ENCODE measurements at places on chromosomes 2 and 18. TPM values are rescaled to one million over a fixed set of nuclear protein-coding genes. Genes with fewer than 3 reads are reported as not detected.
A peak's percentile ranks its signal among the peaks of the same experiment; 100 is the strongest.

DNA sequence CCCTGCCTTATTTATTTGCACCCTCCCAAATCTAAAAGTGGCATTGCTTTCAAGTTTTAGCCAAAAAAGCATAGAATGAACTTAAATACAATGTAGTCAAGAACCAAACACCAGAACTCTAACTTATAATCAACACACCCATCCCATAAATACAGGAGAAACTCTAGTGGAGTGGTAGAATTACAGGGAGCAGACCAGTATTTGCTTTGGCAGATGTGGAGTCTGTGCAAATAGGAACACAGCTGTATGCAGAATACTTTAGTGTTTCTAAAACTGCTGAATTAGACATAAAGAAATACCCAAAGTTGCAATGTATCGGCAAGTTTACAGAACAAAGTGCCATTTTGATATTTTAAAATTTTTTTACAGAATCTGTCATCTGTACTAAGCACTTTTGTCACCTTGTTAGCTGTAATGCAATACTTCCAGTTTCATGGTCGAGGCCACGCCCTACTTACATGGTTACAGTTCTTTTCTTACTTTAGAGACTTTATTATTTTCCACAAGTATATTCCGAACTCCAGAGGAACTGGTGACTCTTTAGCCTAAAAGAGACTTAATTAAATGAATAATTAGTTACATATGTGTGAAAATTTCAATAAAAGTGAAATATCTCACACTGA, 23.7 kb upstream of the COL5A2 start:
- DNase-seq, result no peak

BBS5 gene
- 14.3 TPM for polyA plus RNA-seq

GRCh38 chr2:3867469-3867868, 164.1 kb downstream of the DCDC2C start:
- no peak for DNase-seq

GRCh38 chr2:191970867-191971266, 124.0 kb upstream of the CAVIN2 start:
- no peak for DNase-seq

DNA sequence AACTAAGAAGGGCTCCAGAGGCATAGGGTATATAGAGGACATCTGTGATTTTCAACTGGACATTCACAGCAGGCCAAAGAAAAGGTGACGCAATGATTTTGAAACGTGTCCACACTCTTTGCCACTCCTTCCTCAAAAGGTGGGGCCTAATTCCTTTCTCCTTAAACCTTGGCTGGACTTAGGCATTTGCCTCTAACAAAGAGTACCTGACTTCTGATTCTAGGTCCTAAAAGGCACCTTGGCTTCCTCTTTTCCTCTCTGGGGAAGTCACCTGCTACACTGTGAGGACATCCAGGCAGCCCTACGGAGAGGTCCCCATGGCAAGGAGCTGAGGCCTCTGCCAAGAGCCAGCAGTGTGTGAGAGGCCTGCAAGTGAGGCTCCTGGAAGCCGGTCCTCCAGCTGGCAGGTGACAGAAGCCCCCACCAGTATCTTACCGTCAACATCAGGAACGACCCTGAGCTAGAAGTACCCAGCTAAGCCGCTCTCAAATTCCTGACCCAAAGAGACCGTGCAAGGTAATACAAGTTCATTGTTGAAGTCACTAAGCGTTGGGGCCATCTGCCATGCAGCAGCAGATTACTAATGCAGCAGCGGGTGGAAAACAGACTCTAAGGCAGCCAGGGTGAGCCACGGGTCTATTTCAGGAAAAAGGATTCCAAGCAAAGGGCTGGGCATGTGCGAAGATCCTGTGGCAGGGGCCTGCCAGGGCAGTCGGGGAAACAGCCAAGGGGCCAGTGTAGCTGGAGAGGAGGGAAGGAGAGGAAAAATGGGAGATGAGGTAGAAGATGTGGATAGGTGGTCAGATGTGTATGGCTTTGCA, 7.4 kb upstream of the HES6 start:
- DNase-seq, result no peak

SDC1 gene
- polyA plus RNA-seq, result 82.5 TPM

- no peak for DNase-seq
These were observed 25.6 kb upstream of the DNMT3A start for GRCh38 chr2:25367296-25367695.

DNA sequence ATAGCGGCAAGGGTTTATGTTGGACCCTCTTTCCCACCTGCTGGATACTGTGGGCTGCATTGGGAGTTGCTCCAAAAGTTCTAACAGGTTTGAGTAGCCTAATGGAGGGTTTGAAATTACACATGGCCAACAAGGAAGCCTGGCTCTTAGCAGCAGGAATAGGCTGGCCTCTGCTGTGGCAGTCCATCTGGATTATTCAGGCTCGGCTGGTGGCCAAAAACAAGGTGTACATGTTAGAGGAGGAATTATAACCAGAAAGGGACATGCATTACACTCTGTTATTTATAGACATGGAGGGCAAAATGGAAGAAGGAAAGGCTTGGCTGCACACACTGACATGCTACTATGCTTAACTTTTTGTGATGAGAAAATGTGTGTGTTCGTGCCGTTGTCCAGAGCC, 61.1 kb upstream of the NRXN1 start:
- no peak for DNase-seq

GRCh38 chr18:42549596-42549995, 565.9 kb downstream of the RIT2 start:
- DNase-seq, result no peak

- DNase-seq, result no peak
These were observed 435 bp downstream of the ZNF532 start for GRCh38 chr18:58865033-58865590.

GRCh38 chr2:234796045-234796591, 155.7 kb upstream of the SH3BP4 start:
- DNase-seq, result no peak

NCKAP5 gene
- 15.9 TPM for polyA plus RNA-seq

DNA sequence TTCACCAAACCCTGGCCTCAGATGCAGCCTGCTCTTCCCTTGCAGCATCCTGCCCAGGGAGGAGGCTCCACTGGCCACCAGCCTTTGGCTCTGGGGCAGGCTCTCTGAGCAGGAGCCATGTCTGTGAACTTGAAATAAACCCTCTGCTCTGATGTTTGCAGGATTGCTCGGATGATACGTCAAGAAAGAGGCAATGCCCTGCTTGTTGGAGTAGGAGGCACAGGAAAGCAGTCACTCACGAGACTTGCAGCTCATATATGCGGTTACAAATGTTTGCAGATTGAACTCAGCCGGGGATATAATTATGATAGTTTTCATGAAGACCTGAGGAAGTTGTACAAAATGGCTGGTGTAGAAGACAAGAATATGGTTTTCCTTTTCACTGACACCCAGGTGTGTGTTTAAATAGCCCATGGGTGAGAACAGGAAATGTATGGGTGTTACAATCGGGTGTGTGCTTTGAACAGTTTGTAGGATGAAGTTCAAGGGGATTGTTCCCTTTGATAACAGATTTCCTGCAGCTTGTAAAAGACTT, 177.9 kb downstream of the DNAH6 start:
- no peak for DNase-seq

- peak; percentile 80 for DNase-seq
These were observed 796 bp downstream of the MYO1B start for GRCh38 chr2:191245869-191246531.

- DNase-seq, result no peak
These were observed 64.9 kb downstream of the LNPK start for GRCh38 chr2:175937216-175937615.

PFN4 gene
- polyA plus RNA-seq, result 3.2 TPM

MYO3B gene
- 3.1 TPM for polyA plus RNA-seq

- DNase-seq, result no peak
These were observed 23.8 kb downstream of the GNLY start for GRCh38 chr2:85718009-85718391.

DNA sequence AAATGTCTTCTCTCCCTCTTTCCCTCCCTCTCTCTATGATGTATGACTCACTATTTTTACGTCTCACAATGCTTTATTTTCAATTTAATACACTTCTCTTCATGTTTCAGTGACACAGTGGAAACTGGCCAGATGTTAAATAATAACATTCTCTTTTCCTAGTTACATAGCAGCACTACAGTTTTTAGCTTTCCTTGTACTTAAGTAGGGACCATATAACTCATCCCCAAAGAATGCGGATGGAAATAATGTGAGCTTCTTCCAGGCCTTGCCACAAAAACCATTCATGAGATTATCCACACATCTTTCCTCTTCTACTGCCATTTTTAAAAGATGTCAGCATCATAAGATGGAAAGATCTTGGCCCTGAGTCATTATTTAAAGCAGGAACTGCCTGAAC, 789.4 kb downstream of the LRP1B start:
- DNase-seq, result no peak

EFHD1 gene
- 3.5 TPM for polyA plus RNA-seq

DNA sequence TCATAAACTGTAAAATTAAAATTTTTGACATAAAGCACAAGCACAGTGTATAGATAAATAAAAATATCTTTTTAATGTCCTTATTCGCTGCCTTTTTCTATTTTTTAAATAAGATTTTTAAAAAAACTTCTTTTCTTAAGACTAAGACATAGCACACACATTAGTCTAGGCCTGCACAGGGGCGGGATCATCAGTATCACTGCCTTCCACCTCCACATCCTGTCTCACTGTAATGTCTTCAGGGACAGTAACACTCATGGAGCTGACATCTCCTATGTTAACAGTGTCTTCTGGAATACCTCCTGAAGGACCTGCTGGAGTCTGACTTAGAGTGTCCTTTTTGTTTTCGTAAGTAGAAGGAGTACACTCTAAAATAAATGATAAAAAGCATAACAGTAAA, 33.0 kb downstream of the VAPA start:
- DNase-seq, result no peak

DNA sequence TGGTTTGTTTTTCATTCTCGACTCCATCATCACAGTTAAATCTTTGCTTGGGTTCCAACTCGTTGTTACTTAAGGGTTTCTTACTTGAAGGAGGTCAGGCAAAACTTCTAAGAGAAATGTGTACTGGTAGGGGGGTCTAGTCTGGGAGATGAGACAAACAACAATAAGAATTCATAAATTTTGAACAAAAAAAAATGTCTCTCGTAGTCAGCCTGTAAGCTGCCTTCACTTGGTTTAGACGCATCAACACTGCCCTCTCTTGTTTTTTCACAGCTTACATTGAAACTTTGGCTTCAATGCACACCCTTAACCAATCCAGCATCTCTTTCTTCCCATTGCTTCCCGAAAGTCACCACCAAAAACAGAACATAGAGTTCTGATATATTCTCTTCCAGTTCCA, 576.4 kb upstream of the PIK3C3 start:
- DNase-seq, result peak; percentile 46

KRTCAP3 gene
- 12.9 TPM for polyA plus RNA-seq

DNA sequence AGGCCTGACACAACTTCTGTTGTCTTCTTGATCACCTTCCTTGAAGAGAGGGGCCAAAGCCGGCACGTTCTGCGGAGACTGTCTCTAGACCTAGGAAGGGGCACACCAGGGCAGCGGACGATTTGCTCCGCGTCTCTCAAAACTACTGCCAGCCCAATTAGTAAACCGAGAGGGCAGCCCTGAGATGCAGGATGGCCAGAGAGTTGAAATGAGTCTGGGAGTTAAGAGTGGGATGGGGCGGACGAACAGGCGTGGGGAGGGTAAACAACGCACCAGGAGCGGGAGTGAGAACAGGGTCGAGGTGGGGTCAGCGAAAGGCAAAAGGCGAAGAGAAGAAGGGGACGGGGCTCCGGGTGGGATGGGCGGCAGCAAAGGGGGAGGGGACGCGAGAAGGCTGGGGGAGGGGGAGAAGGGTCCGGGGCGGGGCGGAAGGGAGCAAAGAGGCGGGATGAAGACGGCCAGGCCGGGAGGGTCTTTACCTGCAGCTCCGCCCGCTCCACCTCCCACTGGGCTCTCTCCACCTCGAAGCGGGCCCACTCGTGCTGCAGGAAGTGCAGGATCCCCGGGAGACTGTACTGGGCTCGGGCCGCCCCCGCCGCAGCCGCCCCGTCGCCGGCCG, 476 bp downstream of the STRN start:
- peak; percentile 48 for DNase-seq

GRCh38 chr2:98445177-98445682, 572 bp downstream of the INPP4A start:
- no peak for DNase-seq

KCNJ13 gene
- 4.1 TPM for polyA plus RNA-seq

GRCh38 chr2:66563473-66563872, 128.5 kb downstream of the MEIS1 start:
- DNase-seq, result no peak

GRCh38 chr2:23509103-23509502, 124.1 kb downstream of the KLHL29 start:
- no peak for DNase-seq

RASGRP3 gene
- 32.7 TPM for polyA plus RNA-seq

GRCh38 chr2:101692041-101692440, 5.5 kb upstream of the MAP4K4 start:
- DNase-seq, result no peak

- no peak for DNase-seq
These were observed 587.9 kb downstream of the NRXN1 start for GRCh38 chr2:50443868-50444630.
